ENCODE measurements at places on chromosomes 1 and 21.

DNA sequence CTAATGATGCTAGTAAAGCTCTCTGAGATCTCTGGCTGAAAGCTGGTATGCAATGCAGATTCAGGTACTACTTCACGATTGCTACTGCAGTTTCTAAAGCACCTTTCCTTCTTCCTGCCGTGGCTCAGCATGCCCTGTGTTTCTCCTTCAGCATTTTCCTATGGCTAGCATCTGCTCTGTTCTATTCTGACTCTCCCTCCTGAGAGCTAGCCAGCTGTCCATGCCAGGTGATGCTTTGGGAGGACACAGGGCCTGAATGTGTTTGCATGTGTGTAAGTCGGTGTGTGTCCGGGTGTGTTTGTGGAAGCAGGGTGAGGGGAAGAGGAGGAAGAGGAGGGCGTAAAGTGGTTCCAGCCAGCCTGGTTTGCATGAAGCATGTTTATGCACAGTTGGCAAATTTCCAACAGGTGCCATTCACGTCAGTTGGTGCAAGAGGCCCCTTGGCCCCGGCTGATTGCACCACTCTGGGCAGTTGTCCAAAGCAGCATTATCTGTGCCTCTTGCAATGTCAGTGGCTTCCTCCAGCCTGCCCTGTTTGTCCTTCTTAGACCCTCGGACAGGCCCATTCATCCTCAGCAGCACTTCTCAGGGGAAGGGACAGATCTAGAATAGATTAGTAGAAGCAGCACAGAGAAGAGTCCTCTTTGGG is 433.3 kb downstream of the DISC1 start:
- DNase-seq, result no peak

DNA sequence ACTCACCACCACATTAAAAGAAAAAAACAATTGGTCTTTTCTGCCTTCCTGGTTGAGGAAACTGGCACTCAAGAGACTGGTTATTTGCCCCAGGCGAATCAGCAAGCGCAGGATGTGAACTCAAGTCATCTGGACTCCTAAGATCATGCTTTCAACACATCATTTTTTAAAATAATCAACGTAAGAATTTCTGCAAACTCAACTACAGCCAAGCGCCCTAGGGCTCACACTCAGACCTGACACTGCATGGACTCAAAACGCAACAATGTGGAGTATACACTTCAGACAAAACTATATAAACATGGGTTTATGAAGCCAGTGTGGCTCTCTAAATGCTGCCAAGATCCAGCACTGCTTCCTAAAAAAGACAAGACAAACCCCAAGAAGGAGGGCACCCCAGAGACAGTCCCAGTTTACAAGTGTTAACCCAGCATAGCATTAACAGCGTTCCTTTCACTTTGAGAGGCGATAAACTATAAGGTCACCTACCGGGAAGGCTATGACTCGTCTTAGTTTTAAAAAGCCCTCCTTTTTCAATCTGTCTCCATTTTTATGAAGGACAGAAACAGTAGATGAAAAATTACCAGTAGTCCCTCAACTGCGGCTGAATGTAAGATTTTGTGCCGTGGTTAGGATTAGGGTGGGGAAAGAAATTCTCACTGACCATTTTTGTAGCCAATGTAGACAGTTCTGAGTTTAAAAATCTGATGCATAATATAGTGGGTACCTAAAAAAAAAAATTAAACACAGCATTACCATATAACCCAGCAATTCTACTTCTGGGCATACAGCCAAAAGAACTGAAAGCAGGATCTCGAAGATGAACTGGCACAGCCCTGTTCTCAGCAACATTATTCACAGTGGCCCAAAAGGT is 54.8 kb downstream of the SIPA1L2 start:
- DNase-seq, result no peak

GRCh38 chr1:214429951-214430770 is 121.2 kb downstream of the PTPN14 start:
- DNase-seq, result no peak

DNA sequence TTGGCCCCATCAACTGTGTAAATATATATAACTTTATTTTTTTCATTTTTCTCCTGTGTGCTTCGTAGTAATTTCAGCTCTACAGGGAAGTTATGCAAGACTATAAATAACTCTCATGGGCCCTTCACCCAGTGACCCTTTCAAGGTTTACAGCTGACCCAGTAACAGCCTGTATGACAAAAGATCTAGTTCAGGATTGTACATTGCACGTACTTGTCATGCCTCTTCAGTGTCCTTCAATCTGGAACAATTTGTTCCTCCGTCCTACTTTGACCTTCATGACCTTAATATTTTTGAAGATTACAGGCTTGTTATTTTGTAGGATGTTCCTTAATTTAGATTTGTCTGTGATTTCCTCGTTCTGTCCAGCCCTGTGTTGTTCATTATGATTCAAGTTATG is 40.5 kb downstream of the BRINP2 start:
- DNase-seq, result no peak

GRCh38 chr1:106876384-106876783 is 180.1 kb upstream of the PRMT6 start:
- DNase-seq, result no peak

GRCh38 chr21:38777015-38777414 is 28.7 kb upstream of the ETS2 start:
- no peak for DNase-seq

GRCh38 chr21:16330082-16330907 is 600.5 kb downstream of the USP25 start:
- peak; percentile 85 for DNase-seq

- peak; percentile 89 for DNase-seq
These were observed 36.9 kb upstream of the GPR37L1 start for GRCh38 chr1:202085682-202086373.

- no peak for DNase-seq
These were observed 18.8 kb downstream of the JUN start for GRCh38 chr1:58765006-58765405.

- no peak for DNase-seq
These were observed 35.0 kb upstream of the TDRD10 start for GRCh38 chr1:154466921-154467417.

- no peak for DNase-seq
These were observed 38.2 kb downstream of the MAPKAPK2 start for GRCh38 chr1:206722751-206723461.

DNA sequence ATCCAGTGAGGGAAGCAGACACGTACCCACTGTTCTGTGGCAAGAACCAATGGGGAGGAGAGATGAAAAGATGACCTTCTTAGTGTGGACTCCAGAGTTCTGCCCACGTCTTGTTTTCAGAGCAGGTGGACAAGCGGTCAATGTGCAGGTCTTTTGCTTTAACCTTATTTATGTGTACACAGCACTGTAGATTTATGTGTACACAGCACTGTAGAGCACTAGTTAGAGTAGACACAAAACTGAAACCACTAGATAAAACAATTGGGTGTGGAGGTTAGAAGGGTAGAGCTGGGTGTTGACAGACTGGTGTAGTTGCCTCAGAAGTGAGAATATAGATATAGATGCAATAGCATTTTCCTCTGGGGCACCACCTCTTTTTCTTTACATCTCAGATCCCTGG is 150.0 kb downstream of the MAGI3 start:
- DNase-seq, result no peak

- no peak for DNase-seq
These were observed 60.5 kb downstream of the NEGR1 start for GRCh38 chr1:72221811-72222210.
